ENCODE measurements at places on chromosomes 16 and 17.
A peak's percentile ranks its signal among the peaks of the same experiment; 100 is the strongest.

- H3K4me3 ChIP-seq, result peak overlapping the region; percentile 63
- H3K27me3 ChIP-seq, result peaks cover 73% of the 10 kb centered on the region
- no peak for DNase-seq
- peak overlapping the region; percentile 84 for H3K27ac ChIP-seq
Observed at GRCh38 chr17:56593086-56593645, 333 bp upstream of the NOG start.

DNA sequence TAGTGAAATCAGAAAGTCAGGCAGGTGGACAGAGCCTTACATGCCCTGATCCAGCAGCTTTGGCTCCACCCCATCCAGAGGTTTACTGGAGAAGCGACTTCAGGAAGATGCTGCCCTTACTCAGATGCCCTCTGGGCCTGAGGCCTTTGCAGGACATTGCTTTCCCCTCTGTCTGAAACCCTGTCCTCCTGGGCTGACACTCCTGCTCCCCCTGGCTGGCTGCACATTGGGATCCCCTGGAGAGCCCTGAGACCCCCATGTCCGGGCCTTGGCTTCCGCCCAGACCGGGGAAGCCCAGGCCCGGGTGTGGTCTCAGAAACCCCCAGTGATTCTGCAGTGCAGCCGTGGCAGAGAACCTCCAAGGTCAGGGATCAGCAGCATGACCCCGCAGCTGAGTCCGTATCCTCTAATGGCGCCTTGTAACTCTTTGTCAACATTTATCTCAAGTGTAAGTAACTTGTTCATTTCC, 36.6 kb downstream of the BCO1 start:
- H3K4me3 ChIP-seq, result no peak overlapping the region
- H3K27me3 ChIP-seq, result no peaks in the 10 kb centered on the region
- peak; percentile 33 for DNase-seq

DNA sequence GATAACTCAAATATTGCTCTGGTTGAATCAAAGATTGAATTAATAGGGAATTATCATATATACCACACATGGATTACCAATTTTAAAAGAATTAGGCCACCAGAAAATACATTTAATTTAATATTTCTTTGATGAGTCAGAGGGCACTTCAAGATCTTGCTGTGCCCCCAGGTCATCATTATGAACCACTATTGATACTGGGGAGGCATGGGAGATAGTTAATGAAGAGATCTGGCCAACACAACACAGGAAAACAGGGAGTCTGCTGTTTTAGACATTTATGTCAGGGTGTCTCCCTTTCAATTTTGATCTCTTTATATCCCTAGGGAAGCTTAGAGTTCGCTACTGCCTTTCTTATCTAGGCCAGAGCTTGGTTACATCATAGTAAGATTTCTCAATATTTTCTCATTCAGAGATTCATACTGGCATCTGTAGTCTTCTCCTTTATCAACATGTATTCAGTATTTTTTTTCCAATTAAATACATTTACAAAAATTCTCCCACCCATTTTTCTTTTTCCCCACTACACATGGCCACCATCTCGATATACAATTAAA, 158.3 kb upstream of the ZFHX3 start:
- H3K27ac ChIP-seq, result no peak overlapping the region
- H3K4me1 ChIP-seq, result no peaks in the 10 kb centered on the region
- H3K27me3 ChIP-seq, result no peaks in the 10 kb centered on the region
- H3K4me3 ChIP-seq, result no peak overlapping the region
- DNase-seq, result no peak
- H3K36me3 ChIP-seq, result no peaks in the 10 kb centered on the region

DNA sequence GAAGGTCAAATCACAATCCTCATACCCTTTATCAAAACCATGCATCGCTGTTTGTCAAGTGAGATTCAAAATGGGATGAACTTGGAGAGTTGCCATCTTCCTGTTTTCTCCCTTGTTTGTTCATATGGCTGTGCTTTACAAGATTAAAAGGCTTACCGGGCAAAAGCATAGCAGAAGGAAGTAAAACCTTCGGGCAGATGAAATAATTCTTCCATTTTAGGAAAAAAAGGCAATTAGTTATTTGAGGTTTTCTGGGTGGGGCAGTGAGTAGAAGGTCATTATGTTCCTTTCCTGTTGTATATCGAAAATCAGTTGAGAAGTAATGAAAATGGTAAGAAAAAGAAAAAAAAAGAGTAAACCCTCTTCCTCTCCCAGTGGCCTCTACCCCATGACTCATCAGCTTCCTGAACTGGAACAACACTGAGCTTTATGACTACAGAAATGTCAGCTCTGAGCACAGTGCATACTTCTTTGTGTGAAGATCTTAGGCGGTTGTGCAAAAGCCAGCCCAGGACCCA, 369.2 kb downstream of the CDH13 start:
- DNase-seq, result no peak
- no peaks in the 10 kb centered on the region for H3K4me1 ChIP-seq
- H3K36me3 ChIP-seq, result no peaks in the 10 kb centered on the region
- no peaks in the 10 kb centered on the region for H3K27me3 ChIP-seq
- H3K4me3 ChIP-seq, result no peak overlapping the region

DNA sequence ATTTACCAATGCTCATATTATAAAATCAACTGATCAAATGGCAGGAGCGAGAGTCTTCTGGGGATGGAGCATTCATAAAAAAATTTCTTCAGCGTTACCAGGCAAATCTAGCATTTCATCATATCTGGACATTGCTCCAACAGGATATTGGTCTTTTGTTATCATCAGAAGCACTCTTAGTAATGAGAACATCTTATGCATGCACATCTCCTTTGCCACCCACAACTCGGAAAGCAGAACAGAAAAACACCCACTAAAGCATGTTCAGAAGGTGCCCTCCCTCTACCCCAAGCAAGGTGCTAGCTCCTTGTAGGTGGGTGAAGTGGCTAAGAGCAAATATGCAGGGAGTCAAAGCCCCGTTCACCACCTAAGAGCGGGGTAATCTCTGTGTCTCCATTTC, 18.9 kb downstream of the ARHGAP17 start:
- no peak overlapping the region for H3K27ac ChIP-seq
- no peaks in the 10 kb centered on the region for H3K36me3 ChIP-seq
- H3K27me3 ChIP-seq, result no peaks in the 10 kb centered on the region
- no peak overlapping the region for H3K4me3 ChIP-seq
- DNase-seq, result no peak

DNA sequence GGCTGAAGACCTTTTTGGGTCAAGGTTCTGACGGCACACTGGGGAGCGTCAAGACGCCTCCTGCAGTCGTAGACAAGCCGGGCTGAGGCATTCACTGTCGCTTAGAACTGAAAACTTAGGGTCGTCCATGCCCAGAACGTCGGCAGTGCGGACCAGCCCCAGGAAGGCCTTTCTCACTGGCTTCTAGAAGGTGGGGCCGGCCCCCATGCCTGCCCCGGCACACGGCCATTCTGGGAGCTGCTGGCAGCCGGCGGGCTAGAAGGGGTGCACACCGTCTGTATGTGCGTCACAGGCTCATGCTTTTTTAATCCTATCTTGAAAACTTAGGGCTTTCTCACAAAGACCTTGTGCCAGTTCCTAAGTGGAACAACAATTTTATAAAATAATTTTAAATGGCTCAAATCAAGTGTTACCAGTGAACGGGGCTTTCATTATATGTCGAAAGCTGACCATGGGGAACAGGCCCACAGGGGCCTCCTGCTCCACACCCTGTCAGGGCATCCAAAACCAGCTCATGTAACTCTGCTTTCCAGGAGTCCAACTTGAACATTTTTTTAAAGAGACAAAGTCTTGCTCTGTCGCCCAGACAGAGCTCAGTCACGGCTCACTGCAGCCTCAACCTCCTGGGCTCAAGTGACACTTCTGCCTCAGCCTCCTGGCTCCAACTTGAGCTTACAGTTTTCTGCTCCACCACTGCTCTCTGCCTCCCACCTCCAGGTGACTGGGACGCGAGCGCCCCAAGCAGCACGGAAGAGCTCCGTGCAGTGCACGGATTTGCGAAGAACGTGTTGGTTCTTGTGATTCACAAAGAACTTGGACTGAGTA, 111.2 kb downstream of the ANKRD11 start:
- no peak overlapping the region for H3K4me3 ChIP-seq
- DNase-seq, result no peak
- H3K27ac ChIP-seq, result no peak overlapping the region
- no peaks in the 10 kb centered on the region for H3K27me3 ChIP-seq
- H3K4me1 ChIP-seq, result peaks cover 35% of the 10 kb centered on the region
- H3K36me3 ChIP-seq, result no peaks in the 10 kb centered on the region

Measured in stomach (tissue), 19 donors.